ENCODE measurements at places on chromosomes 1 and 21. TPM values are rescaled to one million over a fixed set of nuclear protein-coding genes. Genes with fewer than 3 reads are reported as not detected.

DNA sequence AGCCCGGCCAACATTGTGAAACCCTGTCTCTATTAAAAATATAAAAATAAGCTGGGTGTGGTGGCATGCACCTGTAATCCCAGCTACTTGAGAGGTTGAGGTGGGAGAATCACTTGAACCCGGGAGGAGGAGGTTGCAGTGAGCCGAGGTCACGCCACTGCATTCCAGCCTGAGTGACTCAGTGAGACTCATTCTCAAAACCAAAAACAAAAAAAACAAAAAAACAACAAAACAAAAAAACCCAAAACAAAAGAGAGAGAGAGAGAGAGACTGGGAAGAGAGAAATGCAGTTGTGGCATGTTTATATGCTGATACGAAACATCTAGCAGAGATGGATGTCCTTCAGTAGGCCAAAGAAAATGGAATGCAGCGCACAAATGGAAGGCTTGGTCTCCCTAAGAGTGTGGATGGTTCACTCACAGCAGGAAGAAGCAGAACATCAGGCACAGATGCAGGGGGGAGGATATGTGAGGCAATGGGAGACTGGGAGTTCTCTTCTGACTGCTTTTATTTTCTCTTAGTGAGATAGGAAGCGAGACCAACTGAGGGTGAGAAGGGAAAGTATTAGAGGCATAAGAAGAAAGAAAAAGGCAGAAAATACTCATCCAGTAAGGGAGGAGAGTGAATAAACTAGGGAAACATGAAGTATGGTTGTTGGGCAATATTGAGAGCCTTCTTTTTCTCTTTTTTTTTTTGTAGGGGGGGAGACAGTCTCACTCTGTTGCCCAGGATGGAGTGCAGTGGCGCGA lies 16.0 kb downstream of the THEM4 start:
- DNase-seq: no peak

DNA sequence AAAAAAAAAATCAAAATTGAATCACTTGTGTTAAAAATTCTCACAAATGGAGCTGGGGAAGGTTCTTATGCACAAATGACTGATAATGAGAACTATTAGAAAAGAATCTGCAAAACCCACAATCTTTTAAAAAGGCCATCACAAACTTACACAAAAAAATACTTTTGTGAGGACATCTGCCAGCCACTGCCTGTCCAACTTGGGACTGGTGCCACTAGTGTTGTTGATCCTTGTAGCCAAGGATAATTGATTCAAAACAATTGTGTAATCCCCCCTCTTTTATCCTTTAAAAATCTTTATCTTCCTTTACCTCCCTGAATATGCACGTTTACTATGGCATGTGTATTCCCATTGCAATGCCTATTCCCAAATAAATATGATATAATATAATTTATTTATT lies 39.2 kb upstream of the THEM4 start:
- DNase-seq: no peak

DNA sequence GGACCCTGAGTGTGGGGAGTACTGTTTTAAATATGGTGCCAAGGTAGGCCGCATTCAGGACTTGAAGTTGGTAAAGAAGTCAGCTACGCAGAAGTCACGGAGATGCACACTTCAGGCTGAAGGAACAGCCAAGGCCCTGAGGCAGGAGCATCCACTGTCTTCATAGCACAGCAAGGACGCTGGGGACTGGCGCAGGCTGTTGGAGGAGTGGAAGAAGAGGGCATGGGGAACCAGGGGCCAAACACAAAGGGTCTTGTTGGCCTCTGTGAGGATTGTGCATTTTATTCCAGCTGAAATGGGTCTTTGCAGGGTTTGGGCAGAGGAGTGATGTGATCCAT lies 16.6 kb downstream of the DNAJC16 start:
- no peak for DNase-seq

- DNase-seq: no peak
These were observed 2.6 kb downstream of the GABPA start for GRCh38 chr21:25737421-25737820.

Gene CLDN19
- 1.2 TPM for total RNA-seq

DNA sequence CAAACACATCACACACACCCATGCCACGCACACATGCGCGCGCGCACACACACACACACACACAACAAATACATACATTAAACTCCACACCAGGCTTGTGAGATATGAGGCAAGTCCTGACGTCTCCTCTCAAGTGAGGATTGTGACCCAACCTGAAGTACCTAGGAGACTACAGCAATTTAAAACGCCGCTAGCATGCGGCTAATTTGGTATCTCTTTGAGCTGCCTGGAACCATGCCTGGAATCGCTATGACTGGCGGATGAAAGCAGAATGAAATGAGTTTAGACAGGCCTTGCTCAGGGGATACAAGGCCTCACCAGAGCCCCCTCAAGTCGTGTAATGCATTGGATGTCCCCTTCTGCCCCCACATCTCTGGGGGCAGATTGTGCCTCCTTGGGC lies 1.6 kb upstream of the RAB7B start:
- no peak for DNase-seq

DNA sequence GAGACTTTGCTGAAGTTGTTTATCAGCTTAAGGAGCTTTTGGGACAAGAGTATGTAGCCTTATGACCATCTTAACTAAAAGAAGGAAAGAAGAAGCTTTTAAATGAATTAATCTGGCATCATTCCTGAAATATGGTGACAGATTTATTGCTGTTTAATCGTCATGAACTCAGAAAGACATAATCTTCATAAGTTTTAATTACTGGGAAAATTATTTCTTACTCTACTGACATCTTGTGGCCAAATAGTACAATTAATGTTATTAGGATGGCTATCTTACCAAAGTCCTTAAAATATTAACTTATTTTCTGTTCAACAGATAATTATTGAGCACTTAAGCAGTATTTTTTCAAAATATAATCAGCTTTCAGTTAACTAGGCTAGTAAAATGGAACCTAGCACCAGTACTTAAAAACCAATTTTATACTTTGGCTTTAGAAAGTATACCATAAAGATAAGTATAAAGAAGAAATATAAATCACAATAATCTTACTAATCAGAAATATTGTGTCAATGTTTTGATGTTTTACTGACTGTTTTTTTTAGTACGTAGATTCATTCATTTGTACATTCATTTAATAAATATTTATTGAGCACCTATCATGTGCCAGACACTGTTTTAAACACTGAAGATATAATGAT lies 34.7 kb upstream of the GPR25 start:
- no peak for DNase-seq

Gene ORC1
- total RNA-seq: 30.1 TPM

Gene LIN28A
- total RNA-seq: not detected

DNA sequence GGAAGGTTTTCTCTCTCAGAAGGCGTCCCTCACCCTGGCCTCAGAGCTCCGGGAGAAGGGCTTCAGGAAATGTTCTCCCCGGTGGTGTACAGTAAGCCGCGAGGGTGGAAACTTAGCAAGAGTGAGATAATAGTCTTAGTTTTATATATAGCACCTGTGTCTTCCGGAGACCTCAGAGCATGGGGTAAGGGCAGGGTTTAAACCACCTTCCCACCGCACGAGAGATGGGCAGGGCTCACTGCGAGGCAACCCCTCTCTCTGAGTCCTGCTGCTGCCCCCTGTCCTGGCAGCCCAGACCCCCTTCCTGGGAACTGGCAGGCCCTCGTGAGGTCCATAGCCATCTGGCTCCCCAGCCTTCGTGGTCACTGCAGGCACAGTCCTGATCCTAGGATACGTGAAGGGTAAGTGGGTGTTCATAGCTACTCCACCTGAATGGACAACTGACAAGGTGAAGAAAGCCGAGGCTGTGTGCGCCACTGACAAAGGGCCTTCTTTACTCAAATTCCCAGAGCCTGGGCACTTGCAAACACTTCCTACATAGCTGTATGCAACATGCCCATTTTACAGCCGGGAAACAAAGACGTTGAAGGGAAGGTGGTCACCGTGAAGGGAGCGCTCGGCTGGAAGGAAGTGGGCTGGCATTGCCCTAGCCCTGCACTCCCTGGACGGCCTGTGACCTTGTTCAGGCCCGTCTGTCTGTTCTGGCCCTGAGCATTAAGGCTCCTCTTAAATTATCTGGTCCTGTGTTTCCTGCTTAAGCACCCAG lies 26.9 kb downstream of the ITPKB start:
- no peak for DNase-seq

GRCh38 chr1:202288177-202288576 lies 53.6 kb downstream of the UBE2T start:
- no peak for DNase-seq

- DNase-seq: no peak
These were observed 61.6 kb downstream of the SELENOF start for GRCh38 chr1:86852289-86852688.

DNA sequence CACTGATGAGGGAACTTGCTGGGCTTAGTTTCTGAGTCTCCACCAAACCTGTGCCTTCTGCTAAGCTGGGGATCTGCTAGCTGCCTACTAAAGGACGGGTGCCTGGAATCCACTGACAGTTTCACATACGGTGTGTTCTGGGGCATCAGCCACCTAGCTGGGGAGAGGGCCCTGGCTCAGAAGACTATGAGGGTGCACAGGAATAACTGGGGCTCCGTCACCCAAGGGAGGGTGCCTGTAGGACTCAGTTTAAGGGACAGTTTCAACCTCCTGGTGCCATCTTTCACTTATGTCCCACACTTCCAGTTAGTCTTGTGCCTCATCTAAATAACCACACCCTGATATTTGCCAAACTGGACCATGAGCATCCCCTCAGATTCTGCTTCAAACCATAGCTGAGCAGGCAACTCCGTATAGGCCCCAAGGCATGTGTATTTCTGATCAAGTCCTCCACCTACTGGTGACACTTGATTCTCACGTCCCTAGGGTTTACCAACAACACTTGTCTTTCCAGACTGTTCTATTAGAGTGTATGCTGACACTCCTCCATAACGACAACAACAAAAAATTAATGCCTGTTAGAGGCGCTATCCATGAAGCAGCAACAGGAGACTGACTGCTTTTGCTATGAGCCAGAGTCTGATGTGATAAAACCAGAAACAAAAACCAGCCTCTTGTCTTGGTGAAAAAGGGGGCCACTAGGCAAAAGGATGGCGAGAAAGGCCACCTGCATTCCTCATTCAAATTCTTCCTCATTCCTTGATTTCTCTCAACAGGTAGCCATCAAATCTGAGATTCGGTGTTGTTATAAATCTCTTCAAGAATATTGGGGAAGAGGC lies 55.0 kb upstream of the PAXBP1 start:
- no peak for DNase-seq

DNA sequence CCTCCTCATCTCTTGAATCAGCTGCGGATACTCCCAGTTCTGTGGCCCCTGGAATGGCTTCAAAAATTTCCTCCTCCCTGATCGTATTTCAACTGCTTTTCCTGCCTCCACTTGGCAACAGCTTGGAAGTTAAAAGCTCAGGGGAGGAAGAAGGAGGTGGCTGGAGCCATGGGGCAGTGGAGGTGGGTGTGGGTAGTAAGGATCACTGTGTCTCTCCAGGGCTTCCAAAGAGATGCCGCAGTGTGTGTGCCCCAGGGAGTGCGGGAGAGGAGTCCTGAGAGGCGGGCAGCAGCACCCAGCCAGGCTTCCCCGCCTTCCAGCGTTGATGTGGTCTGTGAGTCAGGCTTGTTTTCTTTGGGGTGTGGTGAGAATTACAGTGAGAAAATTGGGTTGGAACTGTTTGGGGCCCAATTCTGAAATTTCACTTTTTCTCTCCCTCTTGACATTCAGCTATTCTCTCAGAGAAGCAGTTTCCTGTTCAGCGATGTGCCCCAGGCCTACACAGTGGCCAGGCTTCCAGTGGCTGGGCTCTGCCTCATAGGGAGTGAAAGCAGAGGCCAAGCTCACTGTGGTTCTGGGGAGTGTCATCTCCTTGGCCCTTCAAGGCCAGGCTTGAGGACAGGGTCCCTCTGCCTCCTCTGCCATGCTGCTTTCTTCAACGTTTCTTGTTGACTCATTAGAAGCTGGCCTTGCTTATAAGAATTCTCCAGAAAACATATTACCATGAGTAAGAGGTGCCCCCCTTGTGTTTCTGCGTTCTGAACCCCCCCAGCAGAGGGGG lies 69.0 kb downstream of the PGM1 start:
- DNase-seq: peak; percentile 35

DNA sequence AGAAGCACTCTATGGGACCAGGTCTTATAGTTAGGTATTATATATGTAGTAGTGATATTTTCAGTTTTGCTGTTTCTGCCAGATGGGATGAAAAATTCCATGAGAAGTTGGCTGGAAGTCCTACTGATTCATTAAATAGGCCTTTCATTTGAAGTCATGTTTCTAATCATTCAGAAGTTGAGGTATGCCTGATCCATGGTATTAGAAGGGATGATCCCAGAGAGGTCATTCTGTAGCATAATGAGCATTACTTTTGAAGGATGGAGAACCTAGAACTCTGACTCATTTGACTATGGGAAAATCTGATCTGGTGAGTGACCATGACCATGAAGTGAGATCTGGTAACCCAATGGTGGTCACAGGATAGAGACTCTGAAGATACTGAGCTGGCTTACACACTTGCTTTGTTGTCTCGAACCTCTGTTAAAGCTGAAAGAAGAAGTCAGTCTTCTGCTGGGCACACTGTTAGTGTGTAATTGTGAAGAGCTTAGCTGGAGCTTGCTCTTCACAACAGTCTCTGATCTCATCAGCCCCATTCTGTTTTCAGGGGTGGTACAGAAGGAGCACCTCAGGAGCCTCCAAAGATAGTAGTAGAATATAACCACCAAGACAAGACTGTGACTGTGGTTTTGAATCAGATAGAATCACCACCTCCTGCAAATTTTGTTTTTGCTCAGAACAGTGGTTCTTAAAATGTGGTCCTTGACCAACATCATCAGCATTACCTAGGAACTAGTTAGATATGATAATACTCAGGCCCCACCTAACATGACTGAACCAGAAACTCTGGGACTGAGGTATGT lies 9.0 kb downstream of the MGST3 start:
- no peak for DNase-seq

Gene ATP5PF
- 73.5 TPM for total RNA-seq

DNA sequence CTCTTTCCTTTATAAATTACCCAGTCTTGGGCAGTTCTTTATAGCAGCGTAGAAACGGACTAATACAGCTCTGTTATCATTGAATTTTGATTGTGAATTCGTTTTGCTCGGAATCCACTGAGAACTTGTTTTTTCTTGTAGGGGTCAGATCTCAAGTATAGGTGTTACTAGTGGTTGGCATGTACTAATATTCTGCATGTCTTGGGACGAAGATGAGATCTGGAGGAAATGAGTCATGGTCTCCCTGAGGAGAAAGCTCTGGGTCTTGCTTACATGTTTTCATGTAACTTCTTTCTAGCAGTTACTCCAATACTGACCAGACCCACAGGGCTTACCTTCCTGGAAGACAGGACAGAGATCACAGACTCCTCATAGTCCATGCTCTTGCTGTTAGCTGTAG lies 30.3 kb downstream of the ZSCAN20 start:
- no peak for DNase-seq

GRCh38 chr1:183842795-183843144 lies 37.9 kb downstream of the RGL1 start:
- DNase-seq: no peak

DNA sequence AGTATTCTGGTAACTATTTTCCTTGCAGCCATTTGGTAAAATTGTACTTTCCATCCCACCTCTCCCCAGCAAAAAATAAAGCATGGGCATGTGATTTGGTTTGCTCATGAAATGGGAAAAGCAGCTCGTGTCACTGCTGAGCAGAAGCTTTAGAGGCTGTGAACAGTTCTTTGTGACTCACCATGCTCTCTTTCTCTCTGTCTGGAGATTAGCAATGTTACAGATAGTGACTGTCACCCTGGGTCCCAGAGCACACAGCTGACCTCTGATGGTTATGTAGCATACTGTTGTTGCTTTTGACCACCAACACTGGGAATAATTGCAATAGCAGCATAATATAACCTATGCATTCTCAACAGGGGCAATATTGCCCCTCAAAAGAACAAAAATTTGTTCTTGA lies 70.6 kb downstream of the RGS2 start:
- no peak for DNase-seq

Gene GPR161
- 9.6 TPM for total RNA-seq

Measured in epithelial cell of proximal tubule (primary cell).